ENCODE measurements at places on chromosomes 4 and X.

GRCh38 chrX:54885740-54886139 lies 34.9 kb upstream of the TRO start:
- no peak for DNase-seq

GRCh38 chr4:145792429-145792828 lies 112.5 kb downstream of the C4orf51 start:
- DNase-seq, result no peak

GRCh38 chr4:8348071-8348470 lies 78.5 kb downstream of the HTRA3 start:
- no peak for DNase-seq

- DNase-seq, result no peak
These were observed 417.4 kb downstream of the CCSER1 start for GRCh38 chr4:90544532-90545045.

GRCh38 chr4:38125816-38126215 lies 165.6 kb downstream of the PTTG2 start:
- peak; percentile 60 for DNase-seq

DNA sequence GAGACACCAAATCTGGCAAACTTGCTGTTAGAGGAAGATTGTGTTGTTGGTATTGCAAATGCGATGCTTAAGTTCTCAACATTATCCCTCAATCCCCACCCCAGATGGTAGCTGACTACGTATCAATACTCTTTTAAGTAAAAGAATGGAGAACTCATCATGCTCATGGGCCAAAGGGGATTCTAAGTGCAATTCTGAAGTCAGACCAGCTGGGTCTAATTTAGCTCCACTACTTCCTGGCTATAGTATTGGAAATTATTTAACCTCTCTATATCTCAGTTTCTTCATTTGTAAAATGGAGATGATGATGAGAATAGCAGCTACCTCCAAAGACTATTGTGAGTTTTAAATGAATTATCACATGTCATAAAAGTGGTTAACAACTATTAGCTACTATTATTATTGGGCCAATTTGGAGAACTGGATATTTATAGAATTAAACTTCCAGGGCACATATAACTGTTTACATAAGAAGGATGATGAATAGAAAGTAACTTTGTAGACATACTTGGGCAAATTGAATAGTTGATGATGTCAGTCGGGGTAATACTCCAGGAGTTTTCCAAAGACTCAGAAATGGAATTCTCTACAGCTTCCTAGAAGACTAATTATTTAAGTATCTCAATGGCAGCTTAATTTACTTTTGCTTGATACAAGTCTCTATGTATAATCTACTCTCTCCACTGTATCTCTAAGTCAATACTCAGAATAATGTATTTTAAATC lies 5.0 kb upstream of the SLAIN2 start:
- no peak for DNase-seq

- DNase-seq, result peak; percentile 14
These were observed 45.9 kb upstream of the NUDT6 start for GRCh38 chr4:122968227-122968812.

DNA sequence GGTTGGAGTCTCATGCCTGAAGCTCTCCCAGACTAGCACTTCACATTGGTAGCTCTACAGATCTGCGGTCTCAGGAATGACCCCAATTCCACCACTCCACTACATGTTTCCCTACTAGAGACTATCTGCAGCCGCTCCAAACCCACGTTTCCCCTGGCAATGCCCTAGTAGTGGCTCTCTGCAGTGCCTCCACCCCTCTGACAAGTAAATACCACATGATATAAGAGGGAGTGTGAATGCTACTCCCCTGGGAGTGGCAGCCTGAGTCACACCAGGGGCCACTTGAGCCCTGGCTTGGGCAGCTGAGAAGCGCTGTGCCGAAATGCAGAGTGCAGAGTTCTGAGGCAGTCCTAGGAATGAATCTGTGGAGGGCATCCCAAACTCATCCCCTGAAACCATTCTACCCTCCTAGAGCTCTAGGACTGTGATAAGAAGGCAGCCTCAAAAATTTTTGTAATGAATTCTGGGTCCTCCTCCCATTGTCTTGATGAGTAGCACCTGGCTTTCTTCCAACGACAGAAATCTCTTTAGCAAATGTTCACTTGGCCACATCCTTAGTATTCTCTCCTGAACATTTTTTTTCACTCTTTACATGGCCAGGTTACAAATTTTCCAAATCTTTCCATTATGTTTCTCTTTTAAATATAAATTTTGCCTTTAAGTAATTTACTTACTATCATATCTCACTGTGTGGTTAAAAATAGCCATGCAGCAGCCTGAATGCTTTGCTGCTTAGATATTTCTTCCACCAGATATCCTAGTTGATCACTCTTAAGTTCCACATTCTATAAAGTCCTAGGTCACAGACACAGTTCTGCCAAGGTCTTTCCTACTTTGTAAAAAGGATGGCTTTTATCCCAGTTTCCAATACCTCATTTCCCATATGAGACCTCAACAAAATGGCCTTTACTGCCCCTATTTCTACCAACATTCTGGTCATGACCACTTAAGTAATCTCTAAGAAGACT lies 160.2 kb upstream of the CPEB2 start:
- no peak for DNase-seq

DNA sequence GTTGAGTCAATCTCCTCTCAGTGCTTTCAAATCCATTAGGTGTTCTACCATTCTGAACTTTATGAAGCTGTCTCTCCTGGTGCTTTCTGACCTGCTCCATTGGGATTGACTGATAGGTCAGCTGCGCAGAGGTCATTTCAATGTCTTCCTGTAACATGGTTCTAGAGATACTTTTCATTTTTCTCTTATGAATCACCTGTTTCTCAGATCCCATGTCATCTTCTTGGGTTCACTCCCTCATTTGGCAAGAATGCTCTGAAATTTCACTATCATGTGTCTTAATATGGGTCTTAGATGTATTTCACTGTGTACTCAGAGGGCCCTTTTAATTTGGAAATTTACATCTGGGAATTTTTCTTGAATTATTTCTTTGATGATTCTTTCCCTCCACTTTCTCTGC lies 13.8 kb upstream of the PGM2 start:
- peak; percentile 87 for DNase-seq

DNA sequence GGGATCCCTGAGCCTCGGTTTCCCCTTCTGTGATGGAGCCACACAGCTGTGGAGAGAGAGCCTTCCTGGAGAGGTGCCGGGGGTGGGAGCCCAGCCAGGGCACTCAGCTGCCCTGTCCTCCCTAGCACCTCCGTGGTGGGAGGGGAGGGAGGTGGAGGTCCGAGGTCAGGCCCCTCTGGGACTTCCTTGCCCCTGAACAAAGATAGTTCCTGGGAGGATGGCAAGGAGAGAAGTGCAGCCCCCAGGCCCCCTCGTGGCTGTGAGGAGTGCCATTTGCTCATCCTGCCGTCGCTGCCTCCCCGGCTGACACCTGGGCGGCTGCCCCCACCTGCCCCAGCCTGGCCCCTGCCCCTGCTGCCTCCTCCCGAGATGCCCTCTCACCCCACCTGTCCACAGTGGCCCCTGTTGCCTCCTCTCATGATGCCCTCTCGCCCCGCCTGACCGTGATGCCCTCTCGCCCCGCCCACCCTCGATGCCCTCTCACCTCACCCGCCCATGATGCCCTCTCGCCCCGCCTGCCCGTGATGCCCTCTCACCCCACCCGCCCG lies 12.7 kb downstream of the DOK7 start:
- no peak for DNase-seq

DNA sequence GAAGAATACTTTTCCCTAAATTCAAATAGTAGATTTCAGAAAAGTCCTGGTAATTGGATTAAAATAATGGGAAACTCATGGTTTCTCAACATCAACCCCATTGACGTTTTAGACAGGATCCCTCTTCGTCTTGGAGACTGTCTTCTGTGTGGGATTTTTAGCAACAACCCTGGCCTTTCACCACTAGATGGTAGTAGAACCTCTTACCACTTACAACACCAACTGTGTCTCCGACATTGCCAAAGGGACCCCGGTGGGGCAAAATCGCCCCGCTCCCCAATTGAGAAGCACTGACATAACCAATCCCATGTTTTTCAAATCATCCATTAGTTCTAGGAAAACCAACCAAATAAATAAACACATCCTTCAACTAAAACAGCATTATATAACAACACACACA lies 16.9 kb upstream of the ANOS1 start:
- DNase-seq, result peak; percentile 50

DNA sequence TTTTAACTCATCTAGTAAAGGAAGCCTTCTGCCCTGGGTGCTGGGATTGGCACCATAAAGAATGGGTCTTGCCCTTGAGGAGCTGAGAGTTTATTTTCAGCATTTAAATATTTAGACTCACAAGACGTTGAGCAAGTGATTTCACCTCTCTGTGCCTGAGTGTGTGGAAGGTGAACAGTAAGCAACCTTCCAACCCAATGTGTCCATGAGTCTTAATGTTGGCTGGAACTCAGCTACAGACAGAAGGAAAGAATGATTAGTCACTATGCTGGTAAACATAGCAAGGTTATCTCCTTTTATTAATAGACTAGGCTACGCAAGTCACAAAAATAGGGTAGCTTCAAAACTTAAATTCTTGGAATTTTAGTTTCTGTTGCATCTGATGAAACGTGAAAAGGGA lies 277.4 kb upstream of the GATB start:
- peak; percentile 62 for DNase-seq

GRCh38 chrX:130676861-130677260 lies 226.1 kb downstream of the ENOX2 start:
- DNase-seq, result no peak

DNA sequence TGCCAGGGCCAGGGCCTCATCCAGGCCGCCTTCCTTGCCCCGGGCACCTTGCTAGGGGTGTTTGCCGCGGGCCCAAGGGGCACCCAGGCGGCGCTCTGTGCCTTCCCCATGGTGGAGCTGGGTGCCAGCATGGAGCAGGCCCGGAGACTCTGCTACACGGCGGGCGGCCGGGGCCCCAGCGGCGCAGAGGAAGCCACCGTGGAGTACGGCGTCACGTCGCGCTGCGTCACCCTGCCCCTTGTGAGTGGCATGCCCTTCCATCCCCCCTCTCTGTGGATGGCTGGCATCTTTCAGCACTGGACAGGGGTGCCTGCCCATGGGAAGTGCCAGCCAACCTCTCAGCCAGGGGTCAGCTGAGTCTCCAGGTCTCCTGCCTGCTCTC lies 3.6 kb downstream of the PLXNB3 start:
- DNase-seq, result no peak

GRCh38 chr4:42817913-42818312 lies 74.6 kb upstream of the GRXCR1 start:
- no peak for DNase-seq

DNA sequence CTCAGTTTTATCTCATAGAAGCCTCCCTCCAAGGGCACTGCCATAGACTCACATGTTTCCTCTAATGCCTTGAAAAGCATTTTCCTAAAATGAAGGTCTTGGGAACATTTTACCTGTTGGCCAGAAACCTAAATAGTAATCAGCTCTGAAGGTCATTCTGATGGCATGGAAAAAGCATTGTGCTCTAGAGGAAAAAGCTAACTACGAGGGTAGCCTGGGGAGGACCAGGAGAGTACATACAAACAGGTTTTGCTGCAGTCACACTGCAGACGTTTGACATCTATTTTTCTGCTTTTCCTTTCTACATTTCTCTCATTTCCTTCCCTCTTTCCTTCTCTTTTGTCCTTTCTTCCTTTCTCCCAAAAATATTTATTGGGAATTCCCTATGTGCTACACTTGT lies 103.3 kb upstream of the SORBS2 start:
- DNase-seq, result no peak

DNA sequence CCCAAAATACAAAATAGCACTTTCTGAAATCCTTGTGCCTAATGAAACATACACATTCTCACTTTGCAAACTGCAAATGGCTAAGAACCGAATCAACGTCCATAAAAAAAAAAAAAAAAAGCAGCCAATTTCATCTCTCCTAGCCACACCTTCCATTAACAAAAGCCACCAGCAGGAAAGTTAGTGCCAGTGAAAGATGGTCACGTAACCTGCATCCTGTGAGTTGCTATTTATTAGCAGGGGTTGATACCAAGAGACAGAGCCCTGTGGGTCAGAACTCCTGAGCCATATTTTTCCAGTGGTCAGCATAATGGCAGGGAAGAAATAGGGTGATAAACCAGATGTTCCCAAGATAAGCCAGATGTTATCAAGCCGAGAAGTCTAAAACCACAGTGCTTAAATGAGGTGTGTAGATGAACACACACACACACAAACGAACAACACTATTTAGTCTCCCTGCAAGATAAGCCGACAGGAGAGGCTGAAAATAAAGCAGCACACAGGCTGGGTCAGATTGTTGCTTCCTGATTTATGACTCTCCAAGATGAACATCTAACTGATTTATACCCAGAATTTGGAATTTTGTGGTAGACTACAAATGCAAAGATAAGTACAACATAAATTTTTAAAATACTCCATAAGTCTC lies 11.5 kb downstream of the PPARGC1A start:
- no peak for DNase-seq

GRCh38 chr4:120611092-120611491 lies 311.4 kb downstream of the PRDM5 start:
- no peak for DNase-seq

DNA sequence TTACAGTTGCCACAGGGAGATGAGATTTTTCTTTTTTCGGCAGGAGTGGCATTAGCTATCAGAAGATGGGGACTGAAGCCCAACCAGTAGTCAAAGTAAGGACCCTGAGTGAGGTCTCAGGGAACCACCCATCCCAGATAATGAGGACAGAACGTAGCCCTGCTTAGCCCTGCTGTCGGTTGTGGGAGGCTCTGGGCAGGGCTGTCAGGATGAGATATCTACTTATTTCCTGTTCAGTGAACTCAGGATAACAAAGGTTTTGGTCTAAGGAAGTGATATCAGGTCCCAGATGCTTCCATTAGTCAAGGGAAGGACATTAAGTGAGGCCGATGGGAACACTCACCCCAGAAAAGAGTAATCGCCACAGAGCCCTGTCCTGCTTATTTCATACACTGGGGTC lies 2.3 kb downstream of the MAGEB16 start:
- DNase-seq, result no peak

GRCh38 chrX:108091264-108091877 lies at the start of the genes ATG4A and PSMD10:
Gene ATG4A (plus strand): TSS chrX:108091778. CDS start chrX:108091827, 49 bp downstream.
Gene PSMD10 (minus strand): TSS chrX:108091542. CDS start chrX:108091520, 22 bp downstream.
- peak; percentile 96 for DNase-seq

- no peak for DNase-seq
These were observed 34.5 kb upstream of the CDKN2AIP start for GRCh38 chr4:183409934-183410333.

- DNase-seq, result peak; percentile 87
These were observed 126.0 kb downstream of the EMCN start for GRCh38 chr4:100391863-100392262.

DNA sequence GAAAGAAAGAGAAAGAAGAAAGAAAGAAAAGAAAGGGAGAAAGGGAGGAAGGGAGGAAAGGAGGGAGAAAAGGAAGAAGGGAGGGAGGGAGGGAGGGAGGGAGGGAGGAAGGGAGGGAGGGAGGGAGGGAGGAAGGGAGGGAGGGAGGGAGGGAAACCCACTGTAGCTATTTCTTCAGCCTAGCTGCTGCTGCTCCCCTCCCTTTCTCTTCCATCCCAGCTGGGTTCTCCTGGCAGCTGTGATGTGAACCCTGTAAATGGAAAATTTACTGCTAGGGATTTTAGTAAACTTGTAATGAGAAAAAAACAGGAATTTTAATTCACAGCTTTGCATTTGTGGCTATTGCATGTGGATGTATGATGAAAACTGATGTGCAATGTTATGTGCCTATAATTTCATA lies 8.0 kb downstream of the NR0B1 start:
- no peak for DNase-seq
